ENCODE measurements at places on chromosomes 4 and X.

DNA sequence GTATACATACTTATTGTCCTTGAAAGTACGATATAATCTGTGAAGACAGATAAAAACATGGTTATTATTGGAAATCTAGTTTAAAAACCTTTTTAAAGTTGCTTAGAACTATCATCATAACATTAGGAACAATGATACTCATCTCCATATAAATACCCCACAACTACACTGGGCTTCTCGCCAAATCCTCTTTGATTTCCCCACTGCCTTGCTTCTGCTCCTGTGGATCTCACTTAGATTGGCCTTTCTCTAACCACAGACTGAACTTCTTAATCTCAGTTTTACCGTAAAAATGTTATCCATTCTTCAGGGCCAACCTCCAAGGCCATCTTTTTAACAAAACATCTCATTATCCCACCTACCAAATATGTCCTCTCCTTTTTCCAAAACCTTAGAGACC lies 77.6 kb downstream of the PRKG2 start:
- no peak for DNase-seq

DNA sequence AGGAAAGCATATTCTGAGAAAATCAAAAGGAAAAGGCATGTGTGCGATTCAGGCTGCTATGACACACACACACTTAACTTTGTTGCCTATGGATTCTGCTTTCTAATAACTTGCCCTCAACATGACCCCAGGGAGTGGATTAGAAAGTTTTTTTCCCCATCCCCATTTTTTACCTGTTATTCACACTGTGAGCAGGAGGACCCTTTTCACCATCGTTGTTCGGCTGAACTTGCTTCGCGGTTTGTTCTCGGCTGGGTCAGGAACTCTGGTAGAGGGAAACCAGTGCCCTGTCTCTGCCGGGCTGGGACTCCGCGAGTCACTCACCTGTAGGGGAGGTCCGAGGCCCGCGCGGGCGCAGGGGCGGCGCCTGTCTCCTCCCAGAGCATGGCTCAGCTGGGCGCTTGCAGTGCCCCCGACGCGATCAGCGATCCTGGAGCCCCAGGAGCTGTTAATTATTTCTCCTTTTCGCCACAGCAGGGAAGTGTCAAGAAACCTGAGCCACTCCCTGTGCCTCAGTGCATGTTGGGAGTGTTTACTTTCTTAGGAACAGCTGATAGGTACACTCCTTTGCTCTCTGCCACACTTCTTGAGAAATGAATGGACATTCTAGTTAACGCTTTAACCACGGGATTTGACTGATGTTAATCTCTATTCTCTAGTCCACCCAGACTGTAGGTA lies at the start of gene RASSF6:
Gene RASSF6 (minus strand): TSS at position 322 of the 678 bp plus-strand sequence. CDS start 8,641 bp downstream, outside the sequence.
- no peak for DNase-seq

DNA sequence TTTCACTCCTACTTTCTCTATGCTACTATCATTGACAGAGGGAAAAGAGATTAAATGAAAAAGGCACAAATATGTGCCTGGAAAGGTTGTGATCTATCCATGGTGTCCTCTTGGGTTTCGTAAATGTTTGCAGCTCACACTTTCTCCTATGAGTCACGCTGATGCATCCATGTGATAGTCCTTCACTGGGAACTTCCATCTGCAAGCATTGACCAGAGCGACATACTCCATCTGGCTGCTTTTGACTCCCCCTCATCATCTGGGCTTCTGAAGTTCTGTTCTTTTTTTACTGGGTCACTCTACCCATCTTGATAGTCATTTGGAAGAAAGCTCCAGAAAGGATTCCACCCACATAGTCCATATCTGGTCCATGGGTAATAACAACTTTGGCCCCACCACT lies 84.7 kb upstream of the NDST3 start:
- no peak for DNase-seq

DNA sequence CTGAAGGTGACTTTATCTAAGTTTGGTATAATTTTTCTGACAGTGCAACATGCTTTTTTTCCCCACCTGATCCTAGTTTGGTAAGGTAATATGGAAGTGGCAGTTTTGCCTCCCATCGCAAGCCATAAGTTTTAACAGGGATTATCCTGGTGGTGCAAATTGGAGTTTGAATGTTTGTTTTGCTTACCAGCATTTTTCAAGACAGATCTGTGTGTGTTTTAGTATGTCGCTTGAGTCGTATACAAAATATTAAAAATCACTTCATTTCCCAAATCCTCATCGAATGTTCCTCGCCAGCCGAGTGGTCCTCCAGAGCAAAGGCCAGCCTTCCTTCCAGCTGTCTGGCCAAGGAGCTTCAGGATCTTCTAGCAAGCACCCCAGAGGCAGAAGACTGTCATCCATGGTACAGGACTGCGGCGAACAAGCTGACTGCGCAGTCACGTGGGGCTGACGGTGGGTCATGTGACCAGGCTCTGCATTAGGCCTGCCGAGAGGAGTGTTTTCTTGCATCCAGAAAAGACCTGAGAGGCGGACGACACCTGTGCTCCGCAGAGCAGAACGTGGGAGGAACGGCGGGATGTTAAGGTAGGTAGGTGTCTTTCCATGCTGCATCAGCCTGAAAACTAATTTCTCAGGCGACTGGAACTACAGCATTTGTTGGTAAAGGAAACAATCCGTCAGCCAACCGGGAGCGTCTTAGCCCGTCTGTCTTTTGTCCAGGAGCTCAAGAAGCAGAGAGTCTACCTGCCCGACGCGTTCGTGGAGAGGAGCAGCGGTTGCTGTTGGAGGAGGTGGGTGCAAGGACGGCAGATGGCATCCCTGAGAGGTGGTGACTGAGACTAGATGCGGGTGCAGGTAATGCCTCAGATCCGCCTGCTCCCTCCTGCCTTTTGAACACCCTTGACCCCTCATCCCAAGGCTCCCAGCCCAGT lies at the start of gene GPRASP3:
Gene GPRASP3 (plus strand): TSS at position 507 of the 932 bp plus-strand sequence. CDS start 28,253 bp downstream, outside the sequence.
- DNase-seq = peak; percentile 49

- no peak for DNase-seq
Measured at GRCh38 chr4:79467246-79467932, 59.4 kb upstream of the GK2 start.

DNA sequence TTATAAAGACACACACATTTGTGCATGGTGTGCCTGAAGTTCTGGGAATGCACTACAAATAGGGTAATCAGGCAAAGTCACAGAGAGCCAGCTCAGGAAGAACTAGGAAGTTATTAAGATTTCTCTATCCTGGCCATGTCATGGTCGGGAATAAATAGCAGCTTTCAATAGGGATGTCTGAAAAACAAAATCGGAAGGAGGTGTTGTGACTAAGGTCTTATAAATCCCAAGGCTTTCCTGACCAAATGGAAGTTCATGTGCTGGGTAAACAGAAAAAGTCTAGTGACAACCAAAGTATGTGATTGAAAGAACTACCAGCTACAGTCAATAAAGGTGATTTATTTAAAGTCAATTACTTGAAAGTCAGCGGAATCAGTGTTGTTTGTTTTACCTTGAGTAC lies 262.5 kb upstream of the HS3ST1 start:
- no peak for DNase-seq

- no peak for DNase-seq
Measured at GRCh38 chr4:39893693-39894072, 84.0 kb downstream of the PDS5A start.

- DNase-seq = no peak
Measured at GRCh38 chr4:56737666-56738065, 56.6 kb upstream of the HOPX start.

DNA sequence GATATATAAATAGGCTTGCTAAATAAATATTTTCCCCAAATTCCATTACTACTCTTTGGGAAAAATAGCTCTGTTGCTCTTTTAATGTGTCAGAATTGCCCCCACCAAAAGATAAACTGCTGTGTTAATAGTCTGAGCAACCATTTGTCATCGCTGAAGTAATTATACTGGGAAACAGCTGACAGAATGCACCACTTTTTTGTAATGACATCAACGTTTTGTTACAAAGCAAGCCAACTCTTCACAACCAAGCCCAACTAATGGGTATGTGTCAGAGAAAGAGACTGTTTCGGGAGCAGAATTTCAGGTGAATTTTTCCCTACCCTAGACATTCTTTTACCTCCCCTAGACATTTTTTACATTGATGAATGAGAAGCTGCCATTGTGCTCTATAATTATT lies 405.0 kb upstream of the MAGEB18 start:
- no peak for DNase-seq

DNA sequence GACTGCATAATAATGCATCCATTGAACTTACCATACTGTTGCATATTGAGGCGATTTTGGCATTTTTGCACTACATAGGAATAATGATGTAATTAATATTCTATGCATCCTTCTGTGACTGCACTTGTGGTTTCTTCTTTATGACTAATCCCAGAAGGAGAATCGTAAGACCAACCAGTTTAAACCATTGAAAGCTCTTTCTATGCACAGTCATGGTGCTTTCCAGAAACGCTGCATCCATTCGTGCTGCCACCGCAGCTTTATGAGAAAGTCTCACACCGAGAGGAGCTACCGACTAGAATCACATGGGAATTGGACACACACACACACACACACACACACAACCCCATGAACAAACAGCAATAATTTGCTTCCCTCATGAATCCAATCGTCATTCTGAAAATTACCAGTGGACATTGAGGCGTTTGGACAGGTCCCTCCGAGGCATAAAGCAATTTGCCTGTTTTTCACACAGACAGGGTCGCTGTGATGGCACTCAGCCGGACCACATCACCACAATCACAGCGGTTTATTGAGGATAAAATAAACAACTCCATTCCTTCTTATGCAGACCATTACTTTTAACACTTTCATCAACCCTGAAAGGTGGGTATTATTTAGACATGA lies 64.2 kb downstream of the PACRGL start:
- DNase-seq = no peak

- DNase-seq = no peak
Measured at GRCh38 chrX:94204524-94204923, 530.5 kb downstream of the FAM133A start.

- DNase-seq = no peak
Measured at GRCh38 chrX:1649621-1650020, 34.8 kb downstream of the ASMT start.

GRCh38 chr4:88610771-88611170 lies 18.5 kb downstream of the HERC3 start:
- no peak for DNase-seq

GRCh38 chrX:137945470-137945869 lies 379.5 kb downstream of the ZIC3 start:
- no peak for DNase-seq

DNA sequence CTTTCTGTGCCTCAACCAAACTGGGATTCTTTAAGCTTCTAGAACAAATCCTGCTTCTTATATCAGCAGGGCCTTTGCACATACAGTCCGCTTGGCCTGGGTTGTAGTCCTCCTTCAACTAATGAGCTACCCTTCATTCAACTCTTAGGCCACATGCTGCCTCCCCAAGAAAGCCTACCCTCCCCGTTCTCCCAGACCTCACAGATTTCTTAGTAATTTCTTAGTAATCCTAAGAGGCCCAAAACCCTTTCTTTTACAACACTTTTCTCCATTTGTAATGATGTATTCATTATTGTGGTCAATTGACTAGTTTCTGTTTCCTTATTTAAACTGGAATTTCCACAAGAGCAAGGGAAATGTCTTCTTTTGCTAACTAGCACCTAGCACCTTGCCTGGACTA lies 233.1 kb downstream of the PPP1R2C start:
- no peak for DNase-seq

- no peak for DNase-seq
Measured at GRCh38 chr4:149997881-149998421, 80.3 kb upstream of the DCLK2 start.

DNA sequence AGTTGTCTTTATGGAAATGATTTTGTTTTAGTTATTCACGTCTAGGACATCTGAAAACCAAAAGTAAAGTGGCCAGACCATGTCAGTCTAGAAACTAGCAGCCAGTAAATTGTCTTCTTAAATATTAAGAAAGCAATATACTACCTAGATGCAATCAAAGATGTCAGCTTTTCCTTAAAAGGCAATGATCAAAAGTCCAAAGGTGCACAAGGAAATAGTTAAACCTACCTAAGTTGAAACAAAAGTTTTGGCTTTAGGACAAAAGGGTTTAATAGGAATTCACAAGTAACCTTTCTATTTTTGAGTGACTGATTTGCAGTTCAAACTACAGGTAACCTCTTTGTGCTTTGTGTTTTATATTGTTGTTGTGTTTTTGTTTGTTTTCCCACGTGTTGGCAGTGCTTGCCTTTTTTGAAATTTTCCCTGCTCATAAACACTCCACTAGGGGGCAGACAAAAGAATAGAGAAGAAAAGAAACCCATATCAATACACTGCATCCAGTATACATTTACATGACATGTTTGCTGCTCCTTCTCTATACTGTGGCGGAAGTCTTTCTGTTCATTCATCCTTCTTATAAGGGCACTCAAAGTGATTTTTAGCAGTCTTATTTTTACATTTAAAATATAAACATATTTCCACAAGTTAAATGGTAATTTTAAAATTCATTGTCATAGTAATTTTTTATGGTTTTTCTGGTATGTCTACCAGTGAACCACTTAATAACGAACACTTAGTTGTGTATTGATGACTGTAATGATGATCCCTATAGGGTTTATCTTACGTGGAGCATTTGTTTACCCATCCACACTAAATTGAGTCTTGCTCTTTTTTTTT lies 62.7 kb downstream of the GAB1 start:
- no peak for DNase-seq

- DNase-seq = no peak
Measured at GRCh38 chrX:1388651-1389050, 3.3 kb downstream of the SLC25A6 start.

DNA sequence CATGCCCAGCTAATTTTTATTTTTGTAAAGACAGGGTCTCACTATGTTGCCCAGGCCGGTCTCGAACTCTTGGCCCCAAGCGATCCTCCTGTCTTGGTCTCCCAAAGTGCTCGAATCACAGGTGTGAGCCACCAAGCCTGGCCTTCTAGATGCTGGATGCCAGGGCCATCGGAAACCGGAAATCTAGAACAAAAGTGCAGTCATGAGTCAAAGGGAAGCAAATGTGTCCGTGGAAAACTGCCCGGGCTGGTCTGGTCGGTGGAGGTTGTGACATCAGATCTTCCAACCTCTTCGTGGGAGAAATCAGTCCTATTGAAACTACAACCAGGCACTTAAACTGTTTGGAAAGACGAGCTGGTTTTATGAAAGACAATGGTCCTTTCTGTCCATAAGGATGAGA lies 92.3 kb upstream of the SHOX start:
- no peak for DNase-seq

GRCh38 chr4:8704632-8705031 lies 112.1 kb downstream of the CPZ start:
- no peak for DNase-seq

- DNase-seq = no peak
Measured at GRCh38 chr4:86775061-86775460, 74.1 kb downstream of the SLC10A6 start.

GRCh38 chrX:154648931-154649330 lies 4.4 kb downstream of the CTAG2 start:
- no peak for DNase-seq

GRCh38 chrX:133054761-133055405 lies 42.0 kb downstream of the USP26 start:
- no peak for DNase-seq

DNA sequence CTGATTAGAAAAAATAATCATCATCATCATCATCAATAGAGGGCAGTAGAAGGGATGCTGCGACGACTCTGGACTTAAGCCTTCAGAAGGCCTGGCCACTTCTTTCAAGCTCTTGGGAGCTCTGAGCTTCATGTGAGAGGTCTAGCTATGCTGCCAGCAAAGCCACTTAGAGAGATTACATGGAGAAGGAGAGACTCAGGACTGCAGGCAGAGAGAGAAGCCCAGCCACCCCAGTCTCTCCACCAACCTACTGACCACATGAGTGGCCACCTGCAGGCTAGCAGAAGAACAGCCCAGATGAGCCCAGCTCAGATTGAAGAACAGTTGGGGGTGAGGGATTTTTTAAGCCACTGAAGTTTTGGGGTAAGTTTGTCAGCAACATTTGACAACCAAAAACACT lies 17.1 kb upstream of the TMEM150C start:
- no peak for DNase-seq

- DNase-seq = no peak
Measured at GRCh38 chr4:83139514-83140156, 25.1 kb upstream of the PLAC8 start.

Measured in activated naive CD4-positive, alpha-beta T cell (primary cell).